Stomach (tissue), 19 donors: ENCODE measurements at places on chromosomes 1 and 21. TPM values are rescaled to one million over a fixed set of nuclear protein-coding genes. Genes with fewer than 3 reads are reported as not detected.

CRP gene
- not detected for total RNA-seq

GRCh38 chr1:67683766-67684525 lies 1.1 kb upstream of the GADD45A start:
- peak; percentile 36 for DNase-seq

- no peak for DNase-seq
These were observed 2225.7 kb downstream of the NCAM2 start for GRCh38 chr21:23223882-23224281.

- DNase-seq = no peak
These were observed 11.7 kb downstream of the ITLN2 start for GRCh38 chr1:160942926-160943325.

DNA sequence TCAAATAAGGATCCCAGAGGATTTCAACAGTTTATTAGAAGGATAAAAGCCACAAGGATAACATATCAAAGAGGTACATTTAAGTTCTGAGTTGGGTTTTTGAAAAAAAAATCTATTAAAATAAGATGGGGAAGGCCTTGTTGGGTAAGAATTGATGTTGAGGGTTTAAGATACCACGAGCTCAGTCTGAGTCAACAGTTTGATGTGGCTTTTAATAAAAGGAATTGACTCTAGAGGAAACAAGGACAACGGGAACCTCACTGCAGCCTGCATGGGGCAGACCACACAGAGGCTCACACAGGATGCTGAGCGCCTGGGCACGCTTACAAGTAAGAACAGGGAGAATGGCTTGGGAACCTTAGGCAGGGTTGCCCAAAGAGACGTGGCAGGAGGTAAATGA lies 107.5 kb downstream of the TIAM1 start:
- DNase-seq = no peak

HSD3B2 gene
- 1.4 TPM for total RNA-seq

- DNase-seq = no peak
These were observed 10.0 kb downstream of the URB2 start for GRCh38 chr1:229636042-229636441.

DNA sequence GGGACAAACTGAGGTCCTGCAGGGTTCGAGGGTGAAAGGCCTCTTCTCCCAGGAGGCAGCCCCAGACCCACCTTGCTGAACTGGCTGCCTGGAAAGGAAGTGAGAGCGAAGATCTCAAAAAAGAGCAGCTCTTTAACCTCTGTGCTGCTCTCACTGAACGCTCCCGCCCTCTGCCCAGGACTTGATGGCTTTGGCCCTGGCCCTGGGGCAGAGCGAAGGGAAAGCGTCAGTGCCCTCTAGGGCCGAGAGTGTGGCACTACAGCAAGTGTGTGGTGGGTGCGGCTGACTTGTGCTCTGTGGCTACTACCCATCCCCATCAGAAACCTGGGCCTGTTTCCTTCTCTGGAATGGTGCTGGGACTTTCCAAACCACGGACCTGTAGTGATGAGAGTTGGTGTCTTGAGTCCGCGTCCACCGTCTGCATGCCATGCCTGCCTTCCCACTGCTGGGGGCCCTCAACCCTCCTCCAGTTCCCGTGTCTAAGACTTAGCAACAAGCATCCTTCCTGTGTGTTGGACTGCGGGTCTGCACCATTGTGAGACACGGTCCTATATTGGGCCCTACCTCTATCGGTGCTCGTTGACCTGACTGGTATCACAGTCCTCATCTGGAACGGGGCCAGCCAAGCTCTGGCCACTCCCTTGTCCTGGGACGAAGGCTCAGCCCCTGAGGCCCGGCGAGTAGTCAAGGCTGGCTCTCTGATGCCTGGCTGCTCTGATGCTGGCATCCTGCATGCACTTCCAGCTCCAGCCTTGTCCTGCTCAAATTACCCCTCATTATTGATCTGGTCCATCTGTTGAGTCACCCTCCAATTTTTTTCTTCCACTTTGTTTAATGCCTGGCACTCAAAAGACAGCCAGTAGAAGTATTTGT lies 180.3 kb downstream of the DISC1 start:
- DNase-seq = peak; percentile 64

DNA sequence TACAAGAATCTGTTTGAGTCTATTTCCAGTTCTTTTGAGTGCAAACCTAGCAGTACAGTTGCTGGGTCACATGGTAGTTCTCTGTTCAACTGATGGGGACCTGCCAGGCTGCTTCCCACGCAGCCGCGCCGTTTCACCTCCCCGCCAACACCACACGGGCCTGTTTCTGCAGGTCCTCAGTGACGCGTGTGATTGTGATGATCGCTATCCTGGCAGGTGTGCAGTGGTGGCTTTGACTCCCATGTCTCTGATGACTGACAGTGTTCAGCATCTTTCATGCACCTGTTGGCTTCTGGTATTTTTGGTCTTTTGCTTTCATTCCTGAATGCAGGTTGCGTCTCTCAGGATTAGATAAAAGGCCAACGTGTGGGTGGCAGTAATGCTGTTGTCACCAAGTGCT lies 41.6 kb downstream of the FAAP20 start:
- DNase-seq = no peak

DNA sequence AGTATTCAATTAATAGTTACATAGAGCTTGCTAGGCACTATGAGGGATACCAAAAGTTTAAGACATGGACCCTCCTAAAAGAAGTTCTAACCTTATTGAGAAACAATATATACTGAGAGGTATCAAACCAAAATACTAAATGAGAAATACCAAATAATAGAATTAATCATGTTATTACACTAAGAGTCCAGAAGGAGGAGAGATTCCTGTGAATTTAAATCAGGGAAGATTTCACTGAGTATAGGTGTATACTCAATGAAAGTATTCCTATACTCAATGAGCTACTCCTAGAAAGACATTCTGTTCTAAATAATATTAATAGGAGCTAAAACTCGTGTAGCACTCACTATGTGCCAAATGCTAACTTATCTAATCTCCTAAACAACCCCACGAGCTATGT lies 9.4 kb downstream of the CR1L start:
- DNase-seq = no peak

DNA sequence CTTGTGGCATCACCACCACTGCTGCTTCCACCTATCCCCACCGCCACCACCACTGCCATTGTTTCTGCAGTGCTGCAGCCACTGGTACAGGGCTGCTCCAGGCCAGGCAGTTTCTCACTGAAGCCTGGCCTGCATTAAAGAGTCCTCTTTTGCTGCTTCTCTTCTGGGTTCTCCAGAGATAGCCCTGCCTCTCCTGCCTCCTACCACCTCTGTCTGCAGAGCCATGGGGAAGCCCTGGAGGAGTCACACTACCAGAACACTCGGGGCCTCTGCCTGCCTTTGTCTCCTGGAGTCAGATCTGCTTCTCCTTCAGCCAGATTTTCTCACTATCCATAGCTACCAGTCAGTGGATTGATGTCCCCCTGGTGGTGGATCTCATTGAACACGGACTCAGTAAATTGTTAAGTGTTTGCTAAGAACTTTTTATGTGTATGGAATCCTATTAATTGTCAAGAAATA lies 37.7 kb upstream of the DDAH1 start:
- peak; percentile 70 for DNase-seq

- DNase-seq = no peak
These were observed 17.7 kb downstream of the COL6A2 start for GRCh38 chr21:46115441-46116188.

GRCh38 chr1:23276531-23276930 lies 59.2 kb upstream of the HTR1D start:
- DNase-seq = no peak

DNA sequence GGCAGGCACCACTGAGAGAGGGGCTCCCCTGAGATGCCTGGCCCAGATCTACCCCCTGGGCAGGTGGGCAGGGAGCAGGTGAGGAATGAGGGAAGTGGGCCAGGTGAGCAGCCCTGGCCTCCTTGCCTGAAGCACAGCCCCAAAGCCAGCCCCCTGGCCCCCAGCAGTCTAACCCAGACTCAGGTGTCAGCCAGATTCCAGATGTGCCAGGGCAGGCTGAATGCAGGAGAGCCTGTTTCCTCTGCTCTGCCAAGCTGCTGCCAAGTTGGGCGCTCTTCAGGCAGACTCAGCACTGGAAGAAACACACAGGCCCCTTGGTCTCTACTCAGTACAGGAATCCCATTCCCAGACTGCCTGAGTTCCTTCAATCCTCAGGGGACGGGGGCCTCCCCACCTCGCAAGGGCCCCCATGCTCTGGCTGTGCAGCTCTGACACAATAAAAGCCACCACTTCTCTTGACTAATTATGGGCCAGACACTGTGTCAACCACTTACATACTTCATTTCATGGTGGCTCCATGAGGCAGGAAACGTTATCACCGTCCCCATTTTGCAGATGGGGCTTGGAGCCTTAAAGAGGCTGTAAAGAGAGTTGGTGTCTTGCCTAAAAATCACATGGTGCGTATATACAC lies 20.4 kb downstream of the ARHGEF19 start:
- no peak for DNase-seq

DNA sequence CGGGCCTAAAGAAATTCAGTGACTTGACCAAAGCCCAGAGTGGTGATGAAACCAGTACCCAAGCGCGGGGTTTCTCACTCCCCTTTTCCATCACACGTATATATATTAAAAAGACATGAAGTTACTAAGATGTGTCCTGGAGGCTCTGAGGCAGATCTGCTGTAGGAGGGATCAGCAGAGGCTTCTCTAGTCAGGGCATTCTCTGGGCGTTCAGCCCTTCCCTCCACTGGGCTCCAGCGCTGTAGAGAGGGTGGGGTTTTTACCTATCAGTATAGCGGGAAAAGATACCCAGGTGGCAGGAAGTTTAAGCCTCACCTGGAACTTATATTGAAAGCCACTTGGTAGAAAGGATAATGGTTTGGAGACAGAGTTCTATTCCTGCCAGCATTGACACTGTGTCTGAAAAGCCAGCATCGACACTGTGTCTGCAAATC lies 862 bp upstream of the PLEKHO1 start:
- DNase-seq = peak; percentile 46

DNA sequence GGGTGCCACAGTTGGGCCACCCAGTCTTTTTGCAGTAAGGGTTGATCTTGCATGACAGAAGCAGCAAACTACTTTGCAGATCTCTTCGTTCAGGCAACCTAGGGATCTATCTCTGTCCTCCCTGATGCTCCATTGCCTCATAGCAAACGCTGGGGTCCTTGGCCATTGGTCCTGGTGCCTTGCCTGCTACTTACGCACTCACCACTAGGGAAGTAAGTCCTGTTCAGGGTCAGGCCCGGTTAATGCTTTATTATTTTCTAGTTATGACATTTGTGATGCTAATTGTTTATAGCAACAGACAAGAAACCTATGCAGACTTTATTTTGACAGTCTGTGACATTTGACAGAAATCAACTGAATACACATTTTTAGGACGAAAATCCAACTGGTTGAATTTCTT lies 326.5 kb upstream of the FMN2 start:
- no peak for DNase-seq

TMEM125 gene
- total RNA-seq = 41.9 TPM

GRCh38 chr21:26210614-26211013 lies 40.0 kb upstream of the APP start:
- DNase-seq = no peak

GRCh38 chr1:231855361-231855760 lies 228.8 kb downstream of the DISC1 start:
- no peak for DNase-seq

C1orf116 gene
- total RNA-seq = 59.5 TPM

DNA sequence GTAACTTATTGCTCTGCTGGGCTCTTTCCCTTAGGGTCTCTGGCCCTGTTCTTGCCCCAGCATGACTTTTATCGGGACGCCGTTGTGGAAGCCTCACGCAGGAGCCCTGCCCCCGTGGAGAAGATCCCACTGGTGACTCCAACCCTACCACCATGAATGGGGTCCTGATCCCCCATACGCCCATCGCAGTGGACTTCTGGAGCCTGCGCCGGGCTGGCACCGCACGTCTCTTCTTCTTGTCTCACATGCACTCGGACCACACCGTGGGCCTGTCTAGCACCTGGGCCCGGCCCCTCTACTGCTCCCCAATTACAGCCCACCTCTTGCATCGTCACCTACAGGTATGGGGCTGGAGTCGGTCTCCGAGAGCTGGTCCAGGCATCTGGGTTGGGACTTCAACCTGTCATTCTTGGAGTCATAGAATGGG lies 322 bp downstream of the DCLRE1B start:
- DNase-seq = no peak

TBX15 gene
- not detected for total RNA-seq

DNA sequence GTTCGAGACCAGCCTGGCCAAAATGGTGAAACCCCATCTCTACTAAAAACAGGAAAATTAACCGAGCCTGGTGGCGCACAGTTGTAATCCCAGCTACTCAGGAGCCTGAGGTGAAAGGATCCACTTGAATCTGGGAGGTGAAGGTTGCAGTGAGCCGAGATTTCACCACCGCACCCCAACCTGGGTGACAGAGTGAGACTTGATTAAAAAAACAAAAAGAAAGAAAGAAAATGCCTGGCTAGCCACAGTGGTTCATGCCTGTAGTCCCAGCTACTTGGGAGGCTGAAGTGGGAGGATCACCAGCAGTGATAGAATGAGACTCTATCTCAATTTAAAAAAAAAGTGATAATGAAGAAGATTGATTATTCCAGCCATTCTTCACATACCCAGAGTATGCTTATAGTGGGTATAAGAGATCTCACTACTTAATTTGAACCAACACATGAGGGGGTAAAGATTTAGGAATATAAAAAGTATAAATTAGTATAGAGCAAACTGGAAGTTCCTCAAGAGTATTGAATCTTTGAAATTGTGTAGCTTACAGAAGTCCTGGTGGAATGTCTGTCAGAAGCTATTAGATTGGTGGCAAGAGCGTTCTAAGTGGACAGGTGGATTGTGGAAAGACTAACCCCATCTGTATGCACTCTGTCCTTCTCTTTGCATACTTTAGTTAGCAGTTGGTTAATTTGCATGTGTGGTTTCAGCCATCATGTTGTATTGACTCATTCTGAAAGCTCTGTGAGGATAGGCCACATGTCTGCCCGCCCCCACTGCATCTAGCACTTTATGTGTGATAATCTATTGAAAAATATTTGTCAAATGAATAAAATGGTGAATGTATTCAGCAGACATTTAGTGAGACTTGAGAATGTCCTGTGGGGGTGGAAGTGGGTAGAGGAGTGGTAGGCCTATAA lies 25.0 kb downstream of the RLF start:
- no peak for DNase-seq

CHI3L1 gene
- 3.9 TPM for total RNA-seq

GRIK3 gene
- total RNA-seq = 0.72 TPM

TRIM46 gene
- not detected for total RNA-seq

DNA sequence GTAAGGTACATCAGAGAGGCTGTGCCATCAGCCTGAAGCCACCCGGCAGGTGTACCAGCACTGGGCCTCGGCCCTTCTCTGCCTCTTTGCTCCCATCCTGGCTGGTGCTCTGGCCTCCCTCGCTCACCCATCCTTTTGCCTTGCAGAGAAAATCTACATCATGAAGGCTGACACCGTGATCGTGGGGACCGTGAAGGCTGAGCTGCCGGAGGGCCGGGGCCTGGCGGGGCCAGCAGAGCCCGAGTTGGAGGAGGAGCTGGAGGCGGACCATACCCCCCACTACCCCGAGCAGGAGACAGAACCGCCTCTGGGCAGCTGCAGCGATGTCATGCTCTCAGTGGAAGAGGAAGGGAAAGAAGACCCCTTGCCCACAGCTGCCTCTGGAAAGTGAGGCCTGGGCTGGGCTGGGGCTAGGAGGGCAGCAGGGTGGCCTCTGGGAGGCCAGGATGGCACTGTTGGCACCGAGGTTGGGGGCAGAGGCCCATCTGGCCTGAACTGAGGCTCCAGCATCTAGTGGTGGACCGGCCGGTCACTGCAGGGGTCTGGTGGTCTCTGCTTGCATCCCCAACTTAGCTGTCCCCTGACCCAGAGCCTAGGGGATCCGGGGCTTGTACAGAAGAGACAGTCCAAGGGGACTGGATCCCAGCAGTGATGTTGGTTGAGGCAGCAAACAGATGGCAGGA lies 24.5 kb upstream of the TNFRSF1B start:
- peak; percentile 53 for DNase-seq
